Stimulated activated CD8-positive, alpha-beta memory T cell treated with anti-CD3 and anti-CD28 coated beads, Interleukin-15, amount 100 ng/mL, for 4 hours (primary cell): ENCODE measurements at places on chromosomes 2 and 18.

DNA sequence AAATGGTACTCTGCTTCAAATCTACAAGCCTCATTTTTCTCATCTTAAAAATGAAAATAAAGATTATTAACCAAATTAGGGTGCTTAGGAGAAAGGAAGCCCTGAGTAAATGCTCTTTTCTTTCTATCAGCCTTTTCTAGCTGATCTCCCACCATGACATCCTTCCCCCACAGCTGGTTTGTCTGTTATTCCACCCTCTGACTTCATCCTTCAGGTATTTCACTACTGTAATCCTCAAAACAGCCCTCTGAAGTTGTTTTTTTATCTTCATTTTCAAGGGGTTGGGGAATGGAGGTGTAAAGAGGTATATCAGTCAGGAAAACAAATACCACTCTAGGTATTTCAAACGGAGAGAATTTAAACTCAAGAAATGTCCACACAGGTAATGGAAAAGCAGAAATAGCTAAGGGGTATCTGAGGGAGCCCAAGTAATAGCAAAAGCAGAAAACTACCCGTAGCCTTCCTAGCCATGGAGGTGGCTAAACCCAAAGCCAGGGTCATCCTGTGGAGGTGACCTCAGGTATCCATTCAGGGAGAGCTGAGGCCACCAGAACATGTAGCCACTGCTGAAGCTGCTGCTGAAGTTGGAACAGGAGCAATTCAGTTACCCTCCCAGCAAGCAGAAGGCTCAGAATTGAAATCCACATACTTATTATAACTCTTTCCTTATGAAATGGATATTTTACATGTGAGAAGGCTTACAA, 990.9 kb upstream of the ACVR2A start:
- no peak for DNase-seq

GRCh38 chr2:20093263-20094141, 42.1 kb upstream of the LAPTM4A start:
- DNase-seq = no peak

- no peak for DNase-seq
Observed at GRCh38 chr2:45938649-45939511, 287.4 kb downstream of the PRKCE start.

DNA sequence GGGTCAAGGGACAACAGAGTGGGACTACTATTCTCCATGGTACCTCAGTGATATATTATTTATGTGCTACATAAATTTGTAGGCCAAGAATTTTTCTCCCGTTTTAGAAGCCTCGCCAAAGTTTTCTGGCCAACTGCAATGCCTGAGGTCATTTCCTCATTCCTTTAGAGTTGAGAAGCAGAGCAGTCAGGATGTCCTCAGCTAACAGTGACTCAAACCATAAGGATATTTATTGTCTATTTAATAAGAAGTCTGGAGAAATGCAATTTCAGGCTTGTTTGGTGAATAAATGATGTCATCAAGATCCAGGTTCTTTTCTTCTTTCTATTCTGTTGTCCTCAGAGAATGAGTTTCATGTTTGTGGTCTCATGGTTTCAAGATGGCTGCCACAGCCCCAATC, 91.0 kb downstream of the ADCYAP1 start:
- no peak for DNase-seq

DNA sequence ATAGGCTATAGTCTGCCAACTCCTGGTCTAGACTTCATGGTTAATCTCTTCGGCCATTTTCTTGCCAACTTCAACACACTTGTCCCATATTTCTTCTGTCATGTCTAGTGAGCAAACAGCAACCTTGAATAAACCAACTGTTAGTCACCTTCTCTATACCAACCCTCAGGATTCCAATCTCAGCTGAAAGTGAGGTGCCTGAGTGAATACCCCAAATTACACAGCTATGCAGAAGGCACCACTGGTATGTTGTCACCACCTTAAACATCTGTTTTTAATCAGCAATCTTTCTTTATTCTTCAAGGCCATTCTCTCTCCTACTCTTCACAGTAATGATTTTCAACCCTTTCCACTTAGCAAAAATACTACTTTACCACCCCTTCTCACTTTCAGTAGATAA, 39.3 kb downstream of the THOC1 start:
- no peak for DNase-seq

DNA sequence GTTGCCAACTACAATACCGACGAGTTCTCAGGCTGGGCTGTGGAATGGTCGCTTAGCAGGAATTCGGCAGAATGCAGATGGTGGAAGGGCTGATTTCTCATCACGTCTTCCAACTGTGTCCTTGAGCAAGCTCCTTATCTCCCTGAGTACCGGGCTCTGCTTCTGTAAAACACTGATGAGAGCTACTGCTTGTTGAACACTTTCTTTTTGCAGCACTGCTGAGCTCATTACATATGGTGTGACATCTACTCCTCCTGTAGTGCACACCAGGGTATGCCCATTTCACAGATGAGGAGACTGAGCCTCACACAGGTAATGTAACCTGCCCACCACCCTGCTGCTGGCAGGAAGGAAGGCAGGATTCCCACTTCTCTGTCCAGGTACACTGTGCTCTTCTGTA, 8.3 kb downstream of the IL1R2 start:
- DNase-seq = no peak

DNA sequence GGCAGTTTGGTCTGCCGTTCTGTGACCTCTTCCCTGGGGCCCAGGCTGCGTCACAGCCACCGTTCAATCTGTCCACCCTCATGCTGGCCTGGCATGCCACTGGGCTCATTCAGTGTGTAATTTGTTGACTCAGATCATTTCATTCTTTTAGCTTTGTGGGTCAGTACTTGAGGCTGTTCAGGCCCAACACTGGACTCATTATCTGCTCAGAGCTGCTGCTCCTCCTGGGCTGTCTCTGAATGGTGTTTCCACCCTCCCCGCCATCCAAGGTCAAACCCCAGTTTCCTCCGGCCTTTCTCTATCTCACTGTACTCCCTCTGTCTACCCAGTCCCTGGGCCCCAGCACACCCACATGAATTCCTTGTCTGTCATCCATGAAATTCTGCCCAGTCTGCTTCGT, 152.4 kb upstream of the NCK2 start:
- no peak for DNase-seq

GRCh38 chr2:96801005-96801785, 14.9 kb upstream of the CNNM3 start:
- peak; percentile 53 for DNase-seq

- no peak for DNase-seq
Observed at GRCh38 chr2:148967578-148967977, 70.9 kb upstream of the LYPD6B start.

DNA sequence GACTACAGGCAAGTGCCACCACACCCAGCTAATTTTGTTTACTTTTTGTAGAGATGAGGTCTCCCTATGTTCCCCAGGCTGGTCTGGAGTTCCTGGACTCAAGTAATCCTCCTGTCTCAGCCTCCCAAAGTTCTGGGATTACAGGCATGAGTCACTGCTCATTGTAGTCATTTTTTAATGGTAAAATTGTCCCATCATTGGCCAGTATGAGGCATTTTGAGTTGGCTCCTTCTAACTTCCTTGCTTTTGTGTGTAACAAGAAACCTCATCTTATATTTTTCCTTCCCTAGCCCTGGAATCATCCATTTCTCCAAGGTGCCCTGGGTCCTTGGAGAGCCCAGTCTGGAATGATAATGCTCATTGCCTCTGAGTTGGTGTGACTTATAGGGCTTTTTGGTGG, 148.5 kb downstream of the INHBB start:
- DNase-seq = no peak

DNA sequence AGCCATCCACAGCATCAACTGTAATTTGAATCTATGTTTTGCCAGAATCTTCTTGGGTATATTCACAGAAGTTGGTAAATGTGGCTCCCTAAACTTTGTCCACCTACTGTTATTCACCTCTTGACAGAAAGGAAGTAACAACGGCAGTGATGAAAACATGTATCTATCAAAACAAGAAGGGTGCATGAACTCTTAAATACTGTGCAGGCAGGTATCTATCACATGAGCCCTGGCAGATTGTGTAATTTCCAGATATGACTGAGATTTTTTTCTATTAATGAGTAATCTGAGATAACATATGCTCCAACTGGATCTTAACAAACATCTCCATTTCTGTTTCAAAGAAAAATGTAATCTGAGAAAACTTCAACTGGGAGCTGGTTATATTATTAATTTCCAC, 36.6 kb downstream of the SFT2D3 start:
- no peak for DNase-seq
